ENCODE measurements at places on chromosomes 16 and 17. TPM values are rescaled to one million over a fixed set of nuclear protein-coding genes. Genes with fewer than 3 reads are reported as not detected.

DNA sequence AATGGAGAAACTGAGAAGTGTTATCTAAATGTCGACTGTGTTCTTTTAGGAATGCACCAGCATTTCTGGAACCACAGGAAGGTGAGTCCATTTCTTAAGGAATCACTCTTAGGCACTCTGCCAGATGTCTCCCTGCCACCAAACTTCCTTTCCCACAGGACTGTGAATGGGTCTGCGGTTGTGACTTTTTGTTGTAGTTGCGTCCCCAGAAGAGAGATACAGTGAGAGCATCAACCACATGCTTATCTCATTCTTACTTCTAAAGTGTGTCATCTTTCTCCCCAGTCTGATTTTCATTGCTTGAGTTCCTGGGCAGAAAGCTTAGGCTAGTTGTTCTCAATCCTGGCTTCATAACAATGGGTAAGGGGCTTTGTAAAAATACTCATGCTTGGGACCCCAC is 13.4 kb downstream of the ITPRIPL2 start:
- no peaks in the 10 kb centered on the region for H3K27me3 ChIP-seq
- H3K4me1 ChIP-seq: peaks cover 21% of the 10 kb centered on the region
- no peak overlapping the region for H3K4me3 ChIP-seq
- peak overlapping the region; percentile 7 for H3K27ac ChIP-seq
- H3K36me3 ChIP-seq: no peaks in the 10 kb centered on the region

GRCh38 chr17:82477934-82478333 is 19.4 kb downstream of the NARF start:
- peaks cover 28% of the 10 kb centered on the region for H3K36me3 ChIP-seq
- no peak overlapping the region for H3K4me3 ChIP-seq
- no peak overlapping the region for H3K27ac ChIP-seq
- DNase-seq: no peak
- no peaks in the 10 kb centered on the region for H3K27me3 ChIP-seq

DNA sequence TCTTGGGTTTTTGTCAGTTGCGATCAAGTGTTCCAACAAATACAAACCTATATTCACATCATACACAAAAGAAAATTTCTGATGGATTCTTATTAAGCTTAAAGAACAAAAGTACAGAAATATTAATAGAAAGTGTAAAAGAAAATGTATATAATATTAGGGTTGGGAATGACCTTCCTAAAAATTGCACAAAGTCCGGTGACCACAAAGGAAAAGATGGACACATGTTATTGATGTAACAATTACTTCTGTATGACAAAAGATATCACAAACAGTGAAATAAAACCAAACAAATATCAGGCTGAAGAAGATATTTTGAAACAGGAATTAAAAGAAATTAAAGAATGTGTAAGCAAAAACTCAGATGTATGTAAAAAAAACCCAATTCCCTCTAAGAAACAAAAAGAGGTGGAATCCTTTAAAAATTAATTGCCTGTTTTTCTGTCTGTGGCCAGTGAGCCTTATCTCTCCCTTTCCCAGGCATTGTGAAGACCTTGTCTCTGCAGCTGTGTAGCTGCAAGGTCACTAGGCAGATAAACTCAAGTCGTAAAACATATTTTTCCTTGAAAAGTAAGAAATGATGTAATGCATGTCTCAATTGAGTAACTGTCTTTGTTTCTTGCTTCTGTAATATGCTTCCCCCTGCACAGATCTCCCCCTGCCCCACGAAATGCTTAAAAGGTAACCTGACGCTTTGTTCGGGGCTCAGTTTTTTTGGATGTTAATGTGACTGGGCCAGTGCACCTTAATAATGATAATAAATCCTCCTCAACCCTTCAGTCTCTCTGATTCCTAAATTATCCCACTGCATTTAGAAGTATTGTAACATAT is 2.8 kb downstream of the ST6GALNAC1 start:
- DNase-seq: no peak
- H3K36me3 ChIP-seq: no peaks in the 10 kb centered on the region
- peaks cover 17% of the 10 kb centered on the region for H3K4me1 ChIP-seq
- H3K27me3 ChIP-seq: peaks cover 3% of the 10 kb centered on the region
- H3K4me3 ChIP-seq: no peak overlapping the region
- H3K27ac ChIP-seq: no peak overlapping the region

DNA sequence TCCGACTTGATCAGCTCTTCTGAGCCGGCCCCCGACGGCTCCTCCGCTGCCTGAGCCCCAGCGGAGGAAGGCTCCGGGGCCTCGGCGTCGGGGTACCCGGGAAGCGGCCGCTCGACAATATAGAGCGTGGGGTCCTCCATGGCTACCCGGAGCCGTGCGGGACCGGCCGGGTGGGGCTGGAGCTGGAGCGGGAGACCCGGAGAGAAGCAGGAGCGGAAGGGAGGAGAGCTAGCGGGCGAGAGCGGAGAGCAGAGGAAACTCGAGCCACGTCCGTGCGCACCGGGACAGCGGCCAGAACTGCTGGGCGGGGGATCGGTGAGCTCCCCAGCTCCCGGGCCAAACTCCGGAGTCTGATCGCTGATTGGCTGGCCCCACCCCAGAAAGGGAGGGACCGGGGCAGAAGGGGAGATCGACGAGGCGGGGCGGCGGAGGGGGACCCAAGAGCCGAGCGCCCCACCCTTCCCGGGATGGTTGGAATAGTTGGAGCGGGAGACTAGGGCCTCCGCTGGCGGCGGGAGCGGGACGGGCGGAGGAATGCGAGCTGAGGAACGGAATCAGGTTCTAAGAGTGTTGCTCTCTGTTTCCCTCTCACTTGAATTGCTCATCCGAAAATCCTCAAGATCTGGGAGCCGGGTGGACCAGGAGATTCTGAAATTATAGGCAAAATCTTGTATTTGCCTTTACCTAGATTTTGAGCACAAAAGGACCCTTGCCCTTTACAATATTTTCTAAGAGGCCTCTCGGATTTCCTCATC is at the start of gene CAVIN1:
CAVIN1 (minus strand) TSS at position 299 of the 755 bp plus-strand sequence; CDS start at position 140, 159 bp downstream.
- H3K27ac ChIP-seq: peak within 1 kb of the TSS; percentile 48
- peak within 1 kb of the TSS; percentile 75 for H3K4me3 ChIP-seq
- DNase-seq: peak; percentile 54
- no peaks in the 10 kb centered on the region for H3K36me3 ChIP-seq
- peaks cover 26% of the 10 kb centered on the region for H3K27me3 ChIP-seq

DNA sequence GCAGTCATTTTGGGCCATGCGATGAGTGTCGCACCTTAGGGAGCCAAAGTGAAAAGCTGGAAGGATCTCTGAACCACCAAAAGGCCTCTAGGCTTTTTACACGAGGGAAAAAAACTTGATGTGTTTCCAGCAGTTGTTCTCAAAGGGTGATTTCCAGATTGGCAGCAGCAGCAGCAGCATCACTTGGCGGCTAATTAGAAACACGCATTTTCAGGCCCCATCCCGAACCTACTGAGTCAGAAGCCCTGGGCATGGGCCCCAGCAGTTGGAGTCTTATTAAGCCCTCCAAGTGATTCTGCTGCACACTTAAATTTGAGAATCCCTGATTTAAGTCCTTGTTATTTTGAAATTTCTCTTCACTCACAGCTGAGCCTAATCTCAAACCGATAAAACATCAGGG is 25.3 kb upstream of the PYY start:
- DNase-seq: no peak
- no peak overlapping the region for H3K4me3 ChIP-seq
- peaks cover 30% of the 10 kb centered on the region for H3K27me3 ChIP-seq
- no peaks in the 10 kb centered on the region for H3K36me3 ChIP-seq
- no peak overlapping the region for H3K27ac ChIP-seq

DNA sequence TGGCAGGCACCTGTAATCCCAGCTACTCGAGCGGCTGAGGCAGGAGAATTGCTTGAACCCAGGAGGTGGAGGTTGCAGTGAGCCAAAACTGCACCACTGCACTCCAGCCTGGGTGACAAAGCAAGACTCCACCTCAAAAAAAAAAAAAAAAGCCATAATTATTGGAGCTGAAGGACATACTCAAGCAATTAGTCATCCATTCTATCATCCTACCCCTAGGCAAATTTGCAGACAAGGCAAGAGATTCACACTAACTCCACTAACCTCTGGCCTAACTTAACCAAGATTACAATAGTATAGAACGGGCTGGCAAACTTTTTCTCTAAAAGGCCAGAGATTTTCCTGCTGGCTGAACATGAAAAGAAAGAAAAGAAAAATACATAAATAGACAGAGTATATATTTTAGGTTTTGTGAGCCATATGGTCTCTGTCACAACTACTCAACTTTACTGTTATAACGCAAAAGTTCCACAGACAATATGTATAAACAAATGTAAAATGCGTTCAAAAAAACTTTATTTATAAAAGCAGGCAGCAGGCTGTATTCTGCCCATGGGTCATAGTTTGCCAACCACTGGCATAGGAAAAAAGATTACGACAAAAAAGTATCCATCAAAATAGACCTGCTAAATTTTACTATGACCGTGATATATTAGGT is 29.7 kb downstream of the BRIP1 start:
- no peaks in the 10 kb centered on the region for H3K4me1 ChIP-seq
- H3K4me3 ChIP-seq: no peak overlapping the region
- H3K27ac ChIP-seq: no peak overlapping the region
- no peaks in the 10 kb centered on the region for H3K36me3 ChIP-seq
- H3K27me3 ChIP-seq: no peaks in the 10 kb centered on the region

GRCh38 chr16:26016989-26017388 is 325.2 kb downstream of the HS3ST4 start:
- H3K36me3 ChIP-seq: no peaks in the 10 kb centered on the region
- no peak overlapping the region for H3K27ac ChIP-seq
- H3K27me3 ChIP-seq: peaks cover 25% of the 10 kb centered on the region
- no peak for DNase-seq

DNA sequence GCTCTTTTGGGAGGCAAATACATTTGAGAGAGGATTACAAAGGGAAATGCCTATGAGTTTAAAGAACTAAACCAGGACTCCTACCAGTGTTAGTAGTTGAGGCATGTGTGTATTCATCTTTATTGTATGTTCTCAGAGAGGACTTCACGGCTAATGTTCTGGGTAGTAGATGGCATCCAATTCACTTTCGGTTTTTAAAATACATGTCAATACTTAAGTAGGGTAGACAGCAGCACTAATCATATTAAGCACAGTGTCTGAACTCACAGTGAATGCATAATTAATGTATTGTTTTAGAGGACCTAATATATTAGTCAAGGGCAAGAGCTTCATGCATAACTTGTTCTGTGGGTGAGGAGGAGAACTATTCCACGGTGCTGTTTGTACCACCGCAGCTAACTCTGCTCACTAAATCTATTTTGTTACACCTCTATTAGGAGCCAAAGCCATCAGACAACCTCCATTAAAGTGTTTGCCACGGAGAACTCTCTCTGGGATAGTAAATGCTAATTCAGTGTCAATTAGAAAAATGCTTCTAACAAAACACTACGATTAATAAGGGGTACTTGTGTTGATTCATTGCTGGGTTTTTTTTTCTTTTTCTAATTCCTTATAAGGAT is 56.3 kb downstream of the COX10 start:
- no peaks in the 10 kb centered on the region for H3K27me3 ChIP-seq
- no peak overlapping the region for H3K4me3 ChIP-seq
- H3K27ac ChIP-seq: no peak overlapping the region
- H3K36me3 ChIP-seq: peaks cover 4% of the 10 kb centered on the region
- peaks cover 51% of the 10 kb centered on the region for H3K4me1 ChIP-seq

DNA sequence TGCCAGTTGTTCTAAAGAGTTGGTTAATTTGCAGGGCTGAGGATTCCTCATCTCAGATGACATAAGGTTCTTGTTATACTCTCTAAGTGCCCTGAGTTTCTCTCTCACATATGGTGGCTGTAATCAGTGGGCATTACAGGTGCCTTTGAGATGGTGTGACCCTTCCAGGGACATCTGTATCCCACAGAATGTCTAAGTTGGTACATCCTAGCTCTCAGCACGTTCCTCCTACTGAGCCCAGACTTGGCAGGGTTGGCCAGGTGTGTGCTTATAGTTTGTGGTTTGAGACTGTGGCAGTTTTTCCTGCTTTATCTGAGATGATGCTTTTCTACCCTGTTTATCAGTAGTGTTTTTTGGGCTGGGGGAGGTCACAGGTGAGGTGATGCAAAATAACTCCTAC is 36.3 kb downstream of the SPECC1 start:
- H3K4me1 ChIP-seq: peaks cover 3% of the 10 kb centered on the region
- H3K27me3 ChIP-seq: peaks cover 6% of the 10 kb centered on the region
- H3K4me3 ChIP-seq: no peak overlapping the region

The ADAM11 gene
- total RNA-seq: 0.19 TPM

The TPPP3 gene
- total RNA-seq: not detected

DNA sequence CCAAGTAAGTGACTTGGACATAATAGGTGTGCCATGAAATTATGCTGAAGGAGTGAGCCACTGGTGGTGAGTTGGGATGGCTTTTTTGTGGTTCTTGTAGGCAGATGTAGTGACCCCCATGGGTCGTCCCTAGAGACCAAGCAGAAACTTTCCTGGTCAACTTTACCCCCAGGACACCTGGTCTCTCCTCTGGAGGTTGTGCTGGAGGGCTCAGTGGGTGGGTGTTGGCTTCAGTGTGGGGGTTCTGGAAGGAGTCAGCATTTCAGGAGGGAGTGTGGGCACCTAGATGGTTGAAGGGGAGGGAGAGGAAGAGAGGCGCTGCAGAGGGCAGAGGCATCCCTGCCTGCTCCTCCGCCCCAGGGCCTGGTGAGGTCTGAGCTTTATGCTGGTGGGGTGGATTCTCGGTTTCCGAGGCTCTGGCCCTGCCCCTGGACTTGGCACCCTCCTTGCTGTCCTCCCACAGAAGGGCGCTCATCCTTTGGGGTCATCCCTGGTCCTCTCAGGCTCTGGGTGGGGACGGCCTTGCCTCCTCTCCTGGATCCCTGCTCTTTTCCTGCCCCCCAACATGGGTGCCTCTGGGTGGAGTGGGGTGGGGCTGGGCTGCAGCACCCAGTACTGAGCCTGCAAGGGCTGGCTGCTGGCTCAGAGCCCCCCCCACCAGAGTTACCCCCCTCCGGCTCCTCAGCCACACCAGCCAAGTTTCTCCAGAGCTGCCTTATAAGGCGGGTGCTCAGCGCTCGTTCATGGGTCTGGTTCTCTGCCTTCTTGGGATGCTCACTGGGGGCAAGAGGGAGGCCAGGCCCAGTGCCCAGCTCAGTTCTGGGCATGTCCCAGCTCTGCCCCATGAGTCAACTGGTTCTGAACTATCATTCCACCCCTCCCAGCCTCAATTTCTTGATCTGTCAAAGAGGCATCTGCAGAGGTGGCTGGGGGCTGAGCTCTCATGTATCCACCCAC is 266.8 kb downstream of the SEC14L1 start:
- peaks cover 93% of the 10 kb centered on the region for H3K4me1 ChIP-seq
- H3K27ac ChIP-seq: peak overlapping the region; percentile 83
- DNase-seq: no peak

DNA sequence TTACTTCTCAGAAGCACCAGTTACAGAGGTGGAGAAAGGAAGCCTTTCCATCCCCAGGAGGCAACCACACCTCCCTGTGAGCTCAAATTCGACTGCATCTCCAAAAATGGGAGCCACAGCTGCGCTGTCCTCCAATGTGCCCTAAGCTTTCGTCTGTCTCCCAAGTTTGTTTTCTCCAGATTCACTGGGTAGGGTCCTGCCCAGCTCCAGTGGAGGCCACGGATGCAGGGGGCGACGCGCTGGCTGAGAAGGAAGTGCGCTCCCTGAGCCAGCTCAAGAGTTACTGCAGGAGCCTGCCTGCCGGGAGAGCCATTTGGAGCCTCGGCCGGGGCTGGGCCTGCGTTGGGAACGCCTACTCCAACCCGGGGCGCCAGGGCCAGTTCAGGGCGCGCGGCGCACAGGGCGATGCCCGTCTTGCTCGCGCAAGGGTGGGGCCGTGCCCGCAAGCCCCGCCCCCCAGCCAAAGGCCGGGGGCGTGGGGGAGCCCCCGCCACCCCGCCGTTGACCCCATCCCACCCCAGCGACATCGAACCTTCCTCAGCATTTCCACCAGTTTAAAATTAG is 19.5 kb downstream of the SIAH1 start:
- H3K4me1 ChIP-seq: peaks cover 55% of the 10 kb centered on the region
- H3K36me3 ChIP-seq: peaks cover 10% of the 10 kb centered on the region
- DNase-seq: peak; percentile 93
- peak overlapping the region; percentile 90 for H3K4me3 ChIP-seq
- no peaks in the 10 kb centered on the region for H3K27me3 ChIP-seq
